Activated naive CD4-positive, alpha-beta T cell treated with anti-CD3 and anti-CD28 coated beads, Interleukin-2, amount 50 U/mL, for 16 hours (primary cell): ENCODE measurements at places on chromosomes 3 and 15.

GRCh38 chr3:51934139-51934850 is 7.4 kb downstream of the RRP9 start:
- DNase-seq: no peak

DNA sequence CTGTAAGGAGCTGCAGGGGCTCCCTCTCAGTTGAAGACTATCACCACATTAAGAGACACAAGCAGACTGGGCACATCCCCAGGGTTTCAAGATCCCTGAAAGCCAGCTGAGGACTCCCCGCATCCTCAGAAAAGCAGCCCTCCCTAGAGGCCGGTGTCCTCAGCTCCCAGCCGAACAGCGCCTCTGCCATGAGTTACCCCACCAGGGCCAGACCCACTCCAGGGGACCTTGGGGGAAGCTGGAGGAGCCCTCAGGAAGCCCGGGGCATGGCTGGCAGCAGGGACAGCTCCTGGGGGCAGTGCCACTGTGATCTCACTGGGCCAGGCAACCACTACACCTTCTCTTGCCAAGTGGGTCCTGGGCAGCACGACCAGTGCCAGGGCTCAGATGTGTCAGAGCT is 8.1 kb downstream of the KLF15 start:
- no peak for DNase-seq

- no peak for DNase-seq
Measured at GRCh38 chr15:100544338-100544841, 15.6 kb upstream of the CERS3 start.

DNA sequence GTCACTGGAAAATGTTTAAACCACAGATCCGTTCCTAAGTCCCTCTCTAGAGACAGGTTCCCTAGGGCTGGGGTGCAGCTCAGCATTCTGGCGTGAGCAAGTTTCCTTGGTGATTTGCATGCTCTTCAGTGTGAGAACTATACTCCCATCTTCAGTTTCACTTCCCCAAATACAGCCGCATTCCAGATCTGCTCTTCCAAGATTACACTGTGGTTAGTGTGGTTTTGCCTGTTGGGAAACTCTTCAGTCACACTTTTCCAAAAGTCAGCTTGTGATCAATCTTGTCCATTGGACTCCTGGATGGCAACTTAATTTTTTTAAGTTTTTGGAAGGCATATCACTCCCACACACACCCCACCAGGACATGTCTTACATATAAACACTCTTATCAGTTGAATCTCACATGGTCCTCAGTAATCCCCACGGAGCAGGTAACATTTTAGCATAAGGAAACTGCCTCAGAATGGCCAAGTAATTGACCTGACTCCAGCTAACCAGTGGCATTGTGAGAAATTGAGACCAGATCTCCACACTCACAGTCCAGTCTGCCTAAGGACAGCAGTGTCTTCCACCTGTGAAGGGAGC is 33.5 kb upstream of the PTPN23 start:
- no peak for DNase-seq

GRCh38 chr15:25582886-25583285 is 144.1 kb upstream of the UBE3A start:
- DNase-seq: no peak

- no peak for DNase-seq
Measured at GRCh38 chr3:131158434-131158833, 131.8 kb downstream of the NEK11 start.

DNA sequence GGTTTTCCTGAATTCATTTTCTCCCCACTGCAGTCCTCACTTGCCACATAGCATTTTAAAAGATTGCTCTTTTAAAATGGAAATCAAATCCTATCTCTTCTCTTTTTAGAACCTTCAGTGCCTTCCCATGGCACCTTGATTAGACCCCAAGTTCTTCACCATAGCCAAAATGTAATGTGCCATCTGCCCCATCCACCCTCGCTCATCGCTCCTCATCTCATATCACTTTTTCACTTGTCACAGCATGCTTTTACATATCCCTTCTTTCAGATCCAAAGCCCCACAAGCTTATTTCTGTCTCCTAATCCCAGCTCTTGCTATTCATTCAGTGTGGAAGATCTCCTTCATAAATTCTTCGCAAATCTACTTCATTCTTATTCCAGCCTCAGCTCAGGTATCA is 161.7 kb downstream of the CD47 start:
- DNase-seq: no peak

DNA sequence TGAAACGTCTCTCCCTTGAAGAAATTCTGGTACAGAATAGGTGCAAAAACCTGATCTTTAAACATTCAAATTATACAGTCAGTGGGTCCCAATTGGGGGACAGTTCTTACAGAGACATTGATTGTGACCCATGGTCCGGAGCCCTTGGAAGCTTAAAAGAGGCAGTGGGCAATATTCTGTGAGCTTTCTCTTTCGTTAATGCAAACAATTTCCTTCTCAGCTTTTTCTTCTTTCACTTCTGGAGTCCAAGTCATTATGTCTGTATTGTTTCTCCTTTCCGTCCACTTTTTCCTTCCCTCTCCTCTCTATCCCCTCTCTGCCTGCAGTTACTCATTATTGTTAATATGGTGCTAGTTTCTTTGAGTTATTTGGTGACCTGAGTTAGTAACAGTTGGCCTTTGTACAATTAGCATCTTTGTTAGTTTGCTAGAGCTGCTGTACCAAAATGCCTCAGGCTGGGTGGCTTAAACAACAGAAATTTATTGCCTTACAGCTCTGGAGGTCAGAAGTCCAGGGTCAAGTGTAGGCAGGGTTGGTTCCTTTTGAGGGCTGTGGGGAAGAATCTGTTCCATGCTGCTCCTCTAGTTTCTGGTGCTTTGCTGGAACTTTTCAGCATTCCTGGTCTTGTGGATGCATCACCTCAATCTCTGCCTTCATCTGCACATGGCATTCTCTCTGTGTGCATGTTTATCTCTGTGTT is 102.6 kb downstream of the GMPS start:
- no peak for DNase-seq

- no peak for DNase-seq
Measured at GRCh38 chr3:52265387-52265786, 13.1 kb downstream of the WDR82 start.

GRCh38 chr3:173938159-173938558 is 540.6 kb downstream of the NLGN1 start:
- no peak for DNase-seq

GRCh38 chr15:55290528-55291057 is 980 bp upstream of the RAB27A start:
- peak; percentile 86 for DNase-seq

- no peak for DNase-seq
Measured at GRCh38 chr3:140597792-140598191, 80.1 kb upstream of the TRIM42 start.

GRCh38 chr3:151101270-151101969 is 16.0 kb downstream of the MED12L start:
- DNase-seq: no peak

GRCh38 chr15:41492597-41493204 is 973 bp upstream of the ITPKA start:
- no peak for DNase-seq

GRCh38 chr3:18559331-18559842 is 134.2 kb upstream of the SATB1 start:
- peak; percentile 11 for DNase-seq

DNA sequence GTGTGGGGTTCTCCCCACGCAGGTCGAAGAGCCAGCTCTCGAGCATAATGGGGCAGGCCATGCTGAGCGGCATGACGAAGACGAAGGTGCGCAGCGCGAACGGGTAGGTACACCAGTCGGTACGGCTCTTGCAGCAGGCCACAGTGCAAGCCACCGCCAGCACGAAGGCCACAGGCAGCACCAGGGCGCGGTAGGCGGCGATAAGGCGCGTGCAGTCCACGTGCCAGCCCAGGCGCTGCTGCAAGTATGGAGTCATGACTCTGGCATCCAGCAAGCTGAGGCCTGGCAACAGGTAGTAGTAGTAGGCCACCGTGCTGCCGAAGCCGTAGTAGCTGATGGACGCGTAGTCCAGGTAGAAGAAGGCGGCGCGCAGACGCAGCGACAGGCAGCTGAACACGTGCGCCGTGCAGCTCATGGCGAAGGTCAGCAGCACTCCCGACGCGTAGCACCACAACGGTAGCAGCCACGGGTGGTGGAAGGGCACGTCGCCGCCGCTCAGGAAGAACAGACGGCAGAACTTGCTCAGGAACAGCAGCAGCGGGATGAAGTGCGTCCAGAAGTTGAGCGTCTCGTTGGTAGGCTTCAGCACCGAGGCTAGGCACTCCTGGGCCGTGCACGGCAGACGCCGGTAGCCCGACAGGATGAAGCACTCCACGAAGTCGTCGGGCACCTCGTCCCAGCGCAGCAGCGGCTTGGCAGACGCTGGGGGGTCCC is 797 bp downstream of the PAQR9 start:
- DNase-seq: no peak

- no peak for DNase-seq
Measured at GRCh38 chr3:182252802-182253201, 540.5 kb upstream of the ATP11B start.

- no peak for DNase-seq
Measured at GRCh38 chr3:29348316-29348715, 67.4 kb downstream of the RBMS3 start.

DNA sequence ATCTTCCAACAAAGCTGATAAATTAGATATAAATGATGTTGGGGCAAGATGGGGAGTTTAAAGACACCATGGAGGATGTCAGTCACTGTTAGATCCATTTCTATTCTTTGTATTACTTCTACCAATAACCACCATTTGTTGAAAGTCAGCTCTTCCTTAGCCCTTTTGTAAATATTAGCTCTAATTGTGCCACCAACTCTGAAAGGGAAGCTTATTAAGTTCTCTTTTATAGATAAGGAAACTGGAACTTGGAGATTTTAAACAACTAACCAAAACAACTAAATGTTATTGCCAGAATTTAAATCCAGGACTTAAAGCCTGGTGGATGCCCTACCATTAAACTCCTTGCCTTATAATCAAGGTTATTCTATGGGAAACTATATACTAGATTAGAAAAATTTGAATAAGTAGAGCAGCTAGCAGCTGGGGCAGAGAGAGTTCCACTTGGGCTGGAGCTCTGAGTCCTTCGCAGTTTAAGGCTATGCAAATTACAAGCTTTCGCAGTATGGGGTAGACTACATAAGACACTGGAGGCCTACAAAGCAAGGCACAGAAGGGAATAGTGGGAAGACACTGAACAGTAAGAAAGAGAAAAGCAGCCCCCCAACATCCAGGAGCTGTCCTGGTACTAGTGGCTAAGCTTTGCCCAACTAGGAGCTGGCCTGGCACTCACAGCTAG is 52.6 kb downstream of the TM4SF18 start:
- DNase-seq: no peak

GRCh38 chr3:198079771-198080520 is 119.9 kb downstream of the LMLN start:
- DNase-seq: peak; percentile 55

GRCh38 chr3:98039322-98040024 is 4.4 kb upstream of the GABRR3 start:
- peak; percentile 71 for DNase-seq

- DNase-seq: peak; percentile 38
Measured at GRCh38 chr15:73897441-73898261, 24.3 kb downstream of the TBC1D21 start.

- no peak for DNase-seq
Measured at GRCh38 chr3:67292356-67293121, 294.4 kb downstream of the KBTBD8 start.

- no peak for DNase-seq
Measured at GRCh38 chr15:75063338-75063737, 39.9 kb downstream of the PPCDC start.

DNA sequence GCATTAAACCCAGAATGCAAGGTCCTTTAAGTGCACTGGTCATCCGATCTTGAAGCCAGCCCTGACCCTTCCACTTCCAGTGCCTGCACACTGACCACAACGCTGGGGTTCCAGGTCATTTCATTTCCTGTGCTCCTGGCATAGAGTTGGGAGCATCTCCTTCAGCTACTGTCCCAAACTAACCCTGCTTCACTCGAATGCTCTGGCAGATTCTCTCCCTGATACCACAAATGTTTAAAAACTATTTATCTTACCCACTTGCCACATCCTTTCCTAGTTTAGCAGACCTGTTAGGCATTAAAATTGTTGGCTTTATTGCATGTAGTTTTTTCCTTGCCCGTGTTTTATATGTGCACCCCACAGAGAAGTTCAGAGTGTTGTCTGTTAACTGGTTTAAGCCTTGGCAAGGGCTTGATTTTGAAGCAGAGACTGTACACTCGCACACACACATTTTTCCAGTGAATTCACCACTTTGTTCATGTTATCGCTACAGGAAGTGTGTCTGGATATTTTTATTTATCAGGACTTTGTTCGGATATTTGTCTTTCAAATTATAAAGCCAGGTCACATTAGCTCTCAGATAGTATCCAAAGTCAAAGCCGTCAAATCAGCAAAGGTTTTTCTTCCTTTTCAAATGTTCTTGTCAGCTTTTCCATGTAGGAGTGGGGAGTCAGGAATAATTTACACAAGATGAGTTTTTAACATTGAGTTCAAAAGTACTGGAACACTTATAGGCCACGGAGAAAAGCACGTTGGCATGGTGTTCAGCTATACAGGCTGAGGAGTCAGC is 77.3 kb downstream of the ABI3BP start:
- DNase-seq: no peak

DNA sequence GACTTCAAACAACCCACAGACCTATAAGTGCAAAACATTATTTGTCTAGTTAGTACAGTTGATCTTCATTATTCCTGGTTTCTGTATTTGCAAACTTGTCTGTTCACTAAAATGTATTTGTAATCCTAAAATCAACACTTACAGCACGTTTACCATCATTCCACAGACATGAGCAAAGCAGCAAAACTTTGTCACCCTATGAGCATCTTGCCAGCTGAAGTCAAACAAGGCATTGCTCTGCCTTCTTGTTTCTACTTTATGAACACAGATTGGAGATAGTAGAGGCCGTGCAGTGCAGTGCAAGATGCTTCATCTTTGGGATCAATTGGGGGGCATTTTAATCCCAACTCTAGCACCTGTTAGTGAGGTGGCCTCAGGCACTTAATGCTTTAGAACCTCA is 202.1 kb downstream of the NLGN1 start:
- no peak for DNase-seq

- DNase-seq: no peak
Measured at GRCh38 chr3:168093229-168093628, 2.5 kb downstream of the GOLIM4 start.

- DNase-seq: no peak
Measured at GRCh38 chr3:133453383-133453782, 53.5 kb downstream of the BFSP2 start.

GRCh38 chr15:83653639-83654378 is at the start of gene ADAMTSL3:
TSS of gene ADAMTSL3 (plus strand) at chr15:83654123. CDS start at chr15:83655762, 1,639 bp downstream.
- no peak for DNase-seq

GRCh38 chr3:136642711-136643110 is 109.5 kb downstream of the STAG1 start:
- DNase-seq: no peak

DNA sequence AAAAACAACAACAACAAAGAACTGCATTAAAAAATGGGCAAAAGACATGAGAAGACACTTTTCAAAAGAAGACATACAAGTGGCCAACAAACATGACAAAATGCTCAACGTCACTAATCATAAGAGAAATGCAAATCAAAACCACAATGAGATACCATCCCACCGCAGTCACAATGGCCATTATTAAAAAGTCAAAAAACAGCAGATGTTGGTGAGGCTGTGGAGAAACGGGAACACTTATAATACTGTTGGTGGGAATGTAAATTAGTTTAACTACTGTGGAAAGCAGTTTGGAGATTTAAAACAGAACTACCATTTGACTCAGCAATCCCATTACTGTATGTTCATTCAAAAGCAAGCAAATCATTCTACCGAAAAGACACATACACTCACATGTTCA is 15.1 kb downstream of the EIF1B start:
- no peak for DNase-seq
